ENCODE measurements at places on chromosomes 3 and 15.

GRCh38 chr3:170751899-170752293 lies 118.1 kb downstream of the RPL22L1 start:
- no peak for DNase-seq

DNA sequence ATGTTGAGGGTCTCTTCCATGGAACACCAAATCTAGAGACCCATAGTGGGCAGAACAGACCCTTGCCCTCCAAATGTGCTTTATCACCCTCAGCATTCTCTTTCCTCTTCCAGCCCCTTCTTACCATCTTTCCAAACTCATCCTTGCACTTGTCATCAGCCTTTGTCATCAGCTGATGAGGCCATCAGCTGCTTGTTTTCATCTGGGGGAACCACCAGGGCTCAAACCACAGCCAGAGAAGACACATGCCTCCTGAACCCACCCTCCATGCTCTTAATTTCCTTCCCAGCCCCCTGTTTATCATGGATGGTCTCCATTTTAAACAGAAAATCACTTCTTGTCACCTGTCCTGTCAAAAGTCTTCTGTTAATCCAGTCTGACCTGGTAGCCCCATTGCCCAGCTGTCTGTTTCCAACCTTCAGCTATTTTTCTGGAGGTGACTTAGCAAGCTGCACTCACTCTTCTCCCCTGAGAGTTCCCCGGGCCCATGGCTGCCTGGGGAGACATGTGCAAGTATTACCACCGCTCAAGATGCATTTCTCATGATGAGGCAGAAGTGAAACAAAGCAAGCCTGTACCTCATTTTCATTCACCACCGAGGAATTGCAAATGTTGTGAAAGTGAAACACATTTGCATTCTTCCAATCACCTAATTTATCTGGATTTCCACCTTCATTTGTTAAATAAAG lies 14.7 kb upstream of the SYNM start:
- no peak for DNase-seq

GRCh38 chr3:122091602-122092295 lies 36.6 kb downstream of the CD86 start:
- no peak for DNase-seq

DNA sequence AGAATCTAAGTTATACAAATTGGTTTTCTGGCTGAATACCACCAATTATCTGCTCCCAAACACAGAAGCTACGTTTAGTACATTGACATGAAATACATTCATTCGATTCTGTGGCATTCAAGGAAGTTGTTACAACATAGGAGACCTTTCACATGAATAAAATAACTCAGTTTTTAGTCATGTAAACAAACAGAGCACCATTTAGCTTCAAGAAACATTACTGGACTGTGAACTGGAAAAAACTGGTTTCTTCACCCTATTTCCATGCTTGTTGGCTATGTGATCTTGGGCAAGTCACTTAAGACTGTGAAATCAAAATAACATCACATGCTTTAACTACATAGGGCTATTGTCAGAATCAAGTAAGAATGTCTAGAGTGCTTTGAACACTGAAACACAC lies 46.2 kb downstream of the NRG4 start:
- DNase-seq: no peak

DNA sequence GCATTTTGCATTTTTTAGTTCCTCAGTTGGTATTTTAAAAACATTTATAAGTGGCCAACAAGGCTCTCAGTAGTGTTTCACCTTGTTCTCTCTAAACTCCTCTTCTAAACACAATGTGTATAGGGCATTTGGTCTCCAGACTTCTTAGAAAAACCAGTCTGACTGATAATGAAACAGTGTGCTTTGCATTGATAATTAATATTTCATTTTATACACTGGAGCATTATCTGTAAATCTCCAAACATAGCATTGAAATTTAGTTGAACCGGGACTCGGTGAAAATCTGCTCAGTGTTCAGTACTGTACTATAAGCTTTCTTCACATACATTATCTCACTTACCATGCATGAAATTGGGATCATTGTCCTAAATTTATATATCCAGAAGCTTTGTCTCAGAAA lies 53.6 kb downstream of the SETD5 start:
- DNase-seq: no peak

DNA sequence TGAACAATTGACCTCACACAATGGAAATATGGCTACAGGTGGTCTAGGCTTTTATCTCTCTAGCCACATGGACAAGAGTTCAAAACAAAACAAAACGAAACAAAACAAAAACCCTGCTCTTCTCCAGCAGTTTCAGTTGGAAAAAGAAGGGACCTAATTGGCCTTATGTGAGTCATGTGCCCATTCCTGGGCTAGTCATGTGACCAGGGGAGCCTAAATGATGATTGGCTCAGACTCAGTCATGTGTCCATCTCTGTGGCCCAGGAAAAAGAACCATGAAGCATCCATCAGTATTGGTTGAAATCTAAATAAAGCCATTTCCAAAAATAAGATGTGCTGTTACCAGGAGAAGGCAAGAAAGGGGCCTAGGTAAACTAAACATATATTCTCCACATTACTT lies 96.8 kb downstream of the ANXA2 start:
- no peak for DNase-seq

DNA sequence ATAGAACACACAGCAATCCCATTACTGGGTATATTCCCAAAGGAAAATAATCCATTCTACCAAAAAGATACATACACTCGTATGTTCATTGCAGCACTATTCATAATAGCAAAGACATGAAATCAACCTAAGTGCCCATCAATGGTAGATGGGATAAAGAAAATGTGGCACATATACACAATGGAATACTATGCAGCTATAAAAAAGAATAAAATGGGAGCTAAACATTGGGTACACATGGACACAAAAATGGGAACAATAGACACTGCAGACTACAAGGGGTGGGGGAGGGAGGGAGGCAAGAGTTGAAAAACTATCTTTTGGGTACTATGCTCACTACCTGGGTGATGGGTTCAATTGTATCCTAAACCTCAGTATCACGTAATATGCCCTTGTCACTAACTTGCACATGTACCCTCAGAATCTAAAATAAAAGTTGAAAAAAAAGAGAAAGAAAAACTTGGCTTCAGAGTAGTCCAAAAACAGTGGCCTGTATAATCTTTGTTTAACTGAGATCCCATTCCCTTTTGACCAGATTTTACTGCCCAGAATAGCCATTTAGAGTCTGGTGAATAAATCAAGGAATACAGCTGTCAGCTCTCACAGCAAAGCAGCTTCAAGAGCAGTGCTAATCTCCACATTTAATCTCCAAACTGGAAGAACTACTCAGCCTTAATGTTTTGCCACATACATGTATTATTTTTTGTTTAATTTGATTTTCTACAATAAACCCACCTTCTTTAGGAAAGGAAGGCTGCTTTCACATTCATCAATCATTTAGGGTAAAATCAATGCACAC lies 54.5 kb upstream of the XRN1 start:
- DNase-seq: no peak

DNA sequence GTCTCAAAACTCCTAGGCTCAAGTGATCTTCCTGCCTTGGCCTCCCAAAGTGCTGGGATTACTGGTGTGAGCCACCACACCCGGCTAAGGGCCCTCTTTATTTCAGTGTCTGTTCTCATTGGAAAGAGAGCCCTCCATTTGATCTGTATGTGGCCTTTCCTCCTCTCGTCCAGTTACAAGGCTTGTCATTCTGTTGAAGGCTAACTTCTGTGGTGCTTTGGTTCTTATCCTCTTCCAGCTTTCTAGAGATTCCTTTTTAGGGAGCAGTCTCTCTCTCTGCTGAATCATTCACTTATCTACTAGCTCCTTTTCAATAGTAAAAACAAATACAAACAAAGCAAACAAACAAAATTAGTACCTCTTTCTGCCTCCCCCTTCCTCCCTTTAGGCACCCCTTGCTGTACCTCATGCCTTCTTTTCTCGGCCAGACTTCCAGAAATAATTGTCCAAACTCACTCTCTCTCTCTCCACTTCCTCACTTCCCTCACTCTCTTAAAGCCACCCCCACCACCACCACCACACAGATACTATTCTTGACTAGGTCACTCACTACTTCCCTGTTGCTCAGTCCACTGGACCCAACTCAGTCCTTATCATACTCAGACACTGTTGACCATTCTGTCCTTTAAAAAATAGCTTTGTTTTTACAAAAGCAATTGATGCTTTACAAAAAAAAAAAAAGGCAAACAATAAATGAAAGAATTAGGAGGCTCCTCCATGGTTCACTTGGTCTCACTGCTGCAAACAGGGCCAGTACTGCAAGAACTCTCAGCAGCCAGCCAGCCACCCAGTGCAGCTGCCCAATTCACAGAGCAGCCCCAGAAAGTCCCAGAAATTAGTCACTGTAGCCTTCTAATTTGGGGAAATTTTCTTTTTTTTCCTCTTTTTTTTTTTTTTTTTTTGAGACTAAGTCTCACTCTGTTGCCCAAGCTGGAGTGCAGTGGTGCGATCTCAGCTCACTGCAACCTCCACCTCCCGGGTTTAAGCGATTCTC lies 31.7 kb upstream of the RAB11A start:
- peak; percentile 48 for DNase-seq

GRCh38 chr15:34341381-34342212 lies 1.3 kb downstream of the NOP10 start:
- no peak for DNase-seq

- DNase-seq: no peak
Observed at GRCh38 chr15:58477170-58477569, 45.4 kb downstream of the LIPC start.

GRCh38 chr15:72382146-72382545 lies 6.3 kb upstream of the HEXA start:
- no peak for DNase-seq

- DNase-seq: no peak
Observed at GRCh38 chr3:172179680-172180399, 140.5 kb downstream of the FNDC3B start.

- DNase-seq: no peak
Observed at GRCh38 chr3:130839813-130840212, 54.1 kb upstream of the ATP2C1 start.

- DNase-seq: no peak
Observed at GRCh38 chr15:76517910-76518309, 181.3 kb downstream of the ISL2 start.

- no peak for DNase-seq
Observed at GRCh38 chr3:16329036-16329825, 64.2 kb downstream of the OXNAD1 start.

- no peak for DNase-seq
Observed at GRCh38 chr3:195001261-195001660, 269.7 kb downstream of the XXYLT1 start.

DNA sequence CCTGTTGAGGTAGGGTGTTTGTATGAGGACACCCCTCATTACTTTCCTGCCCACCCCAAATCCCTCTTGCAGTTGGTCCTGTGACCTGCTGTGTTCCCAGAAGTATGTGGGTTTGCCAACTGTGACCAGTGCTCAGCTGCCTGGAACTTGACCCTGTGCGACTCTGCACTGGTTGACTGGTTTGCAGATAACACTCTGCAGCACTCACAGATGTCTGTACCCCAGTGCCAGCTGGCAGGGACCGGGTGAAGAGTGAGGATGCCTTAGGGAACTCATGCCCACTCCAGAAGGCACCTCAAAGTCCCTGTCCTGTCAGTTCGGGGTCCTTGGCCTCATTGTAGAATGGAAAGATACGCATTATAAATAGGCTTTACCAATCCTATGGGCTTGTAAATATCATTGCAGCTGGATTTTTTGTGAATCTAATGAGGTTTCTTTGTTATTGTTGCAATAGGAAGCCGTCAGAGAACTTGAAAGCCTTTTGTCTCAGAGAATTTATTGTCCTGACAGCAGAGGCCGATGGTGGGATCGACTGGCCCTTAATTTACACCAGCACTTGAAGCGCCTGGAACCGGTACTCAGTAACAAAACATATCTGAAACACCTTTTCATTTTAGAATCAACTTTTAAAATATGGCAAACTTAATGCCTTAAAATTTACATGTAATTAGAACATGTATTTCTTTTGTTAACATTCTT lies 18.2 kb downstream of the FAN1 start:
- no peak for DNase-seq

- DNase-seq: no peak
Observed at GRCh38 chr15:36614016-36614415, 34.6 kb downstream of the CDIN1 start.

DNA sequence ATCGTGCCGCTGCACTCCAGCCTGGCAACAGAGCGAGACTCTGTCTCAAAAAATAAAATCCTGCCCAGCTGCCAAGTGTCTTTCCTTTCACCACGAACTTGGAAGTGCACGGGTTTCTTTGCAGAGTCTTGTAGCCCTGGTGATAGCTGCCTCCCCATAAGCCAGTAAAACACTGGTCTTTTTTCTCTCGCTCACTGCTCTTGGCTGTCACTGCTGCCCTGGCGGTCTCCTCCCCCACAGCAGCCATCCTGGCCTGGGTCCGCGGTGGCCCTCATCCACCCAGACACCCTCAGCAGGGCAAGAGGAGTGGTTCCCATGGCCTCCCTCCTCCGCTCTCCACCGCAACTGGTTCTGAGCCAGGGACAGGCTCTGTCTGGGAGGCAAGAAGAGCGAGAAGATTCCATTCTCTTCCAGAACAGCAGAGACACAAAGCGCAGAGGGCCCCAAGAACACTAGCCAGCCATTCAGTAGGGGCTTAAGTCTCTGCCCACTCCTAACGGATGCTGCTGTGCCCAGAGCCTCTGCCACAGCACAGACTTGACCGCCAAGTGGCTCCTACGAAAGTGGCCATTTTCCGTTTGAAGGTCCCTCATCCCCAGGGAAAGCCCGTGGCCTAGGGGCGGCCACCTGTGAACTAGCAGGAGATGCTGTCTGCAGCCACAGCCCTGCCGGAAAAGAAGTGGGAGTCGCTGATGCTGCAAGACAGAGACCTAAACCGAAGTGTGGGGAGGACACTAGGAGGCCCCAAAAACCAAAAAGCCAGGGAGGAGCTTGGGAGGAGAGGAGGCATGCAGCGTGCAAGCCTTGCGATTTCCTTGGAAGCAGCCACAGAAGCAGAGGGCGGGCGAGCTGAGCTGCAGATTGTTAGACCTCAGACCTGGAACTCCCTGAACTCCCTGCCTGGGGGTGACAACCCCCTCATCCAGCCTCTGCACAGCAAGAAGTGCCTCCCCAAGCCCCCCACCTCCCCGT lies 44.1 kb downstream of the KLHL25 start:
- no peak for DNase-seq

DNA sequence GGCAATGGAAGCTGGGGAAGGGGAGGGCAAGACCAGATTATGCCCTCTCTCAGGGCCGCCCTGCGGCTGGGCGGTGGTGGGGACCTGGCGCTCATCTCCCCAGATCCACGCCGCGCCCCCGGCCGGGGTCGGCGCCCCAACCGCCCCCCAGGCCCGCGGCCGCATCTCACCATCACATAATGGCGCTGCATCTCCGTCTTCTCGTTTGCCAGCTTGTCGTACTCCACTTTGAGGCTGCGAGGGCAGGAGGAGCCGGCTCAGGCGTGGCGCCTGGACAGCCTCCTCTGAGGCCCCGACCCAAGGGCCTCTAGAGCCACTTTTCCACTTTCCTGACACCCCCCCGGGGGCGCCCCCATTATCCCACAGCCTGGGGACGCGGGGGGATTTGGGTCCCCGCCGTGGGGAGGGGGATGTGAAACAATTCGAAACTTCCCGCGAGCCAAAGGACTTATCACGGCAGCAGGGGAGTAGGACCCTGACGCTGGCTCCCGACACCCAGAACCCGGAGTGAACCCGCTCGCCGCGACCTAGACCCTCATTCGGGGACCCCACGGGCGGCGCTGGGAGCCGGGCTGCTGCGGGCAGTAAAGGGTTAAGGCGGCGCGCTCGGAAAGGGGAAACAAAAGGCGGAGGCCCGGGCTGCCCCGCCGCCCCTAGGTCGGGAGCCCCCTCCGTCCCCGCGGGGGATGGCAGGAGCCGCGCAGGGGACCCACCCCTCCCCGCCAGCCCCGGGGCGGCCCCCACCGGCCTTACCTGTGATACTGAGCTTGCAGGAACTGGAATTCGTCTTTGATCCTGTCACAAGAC lies 2.1 kb downstream of the TLE3 start:
- peak; percentile 33 for DNase-seq

GRCh38 chr3:12273045-12273695 lies 15.7 kb upstream of the PPARG start:
- no peak for DNase-seq

Measured in hematopoietic multipotent progenitor cell treated with erythropoietin and hydrocortisone succinate and interleukin-3 and kit ligand, for 17 days (in vitro differentiated cells).